CD4-positive, alpha-beta T cell treated with Interleukin-17A for 1 hour (primary cell): ENCODE measurements at places on chromosomes 4 and X.

DNA sequence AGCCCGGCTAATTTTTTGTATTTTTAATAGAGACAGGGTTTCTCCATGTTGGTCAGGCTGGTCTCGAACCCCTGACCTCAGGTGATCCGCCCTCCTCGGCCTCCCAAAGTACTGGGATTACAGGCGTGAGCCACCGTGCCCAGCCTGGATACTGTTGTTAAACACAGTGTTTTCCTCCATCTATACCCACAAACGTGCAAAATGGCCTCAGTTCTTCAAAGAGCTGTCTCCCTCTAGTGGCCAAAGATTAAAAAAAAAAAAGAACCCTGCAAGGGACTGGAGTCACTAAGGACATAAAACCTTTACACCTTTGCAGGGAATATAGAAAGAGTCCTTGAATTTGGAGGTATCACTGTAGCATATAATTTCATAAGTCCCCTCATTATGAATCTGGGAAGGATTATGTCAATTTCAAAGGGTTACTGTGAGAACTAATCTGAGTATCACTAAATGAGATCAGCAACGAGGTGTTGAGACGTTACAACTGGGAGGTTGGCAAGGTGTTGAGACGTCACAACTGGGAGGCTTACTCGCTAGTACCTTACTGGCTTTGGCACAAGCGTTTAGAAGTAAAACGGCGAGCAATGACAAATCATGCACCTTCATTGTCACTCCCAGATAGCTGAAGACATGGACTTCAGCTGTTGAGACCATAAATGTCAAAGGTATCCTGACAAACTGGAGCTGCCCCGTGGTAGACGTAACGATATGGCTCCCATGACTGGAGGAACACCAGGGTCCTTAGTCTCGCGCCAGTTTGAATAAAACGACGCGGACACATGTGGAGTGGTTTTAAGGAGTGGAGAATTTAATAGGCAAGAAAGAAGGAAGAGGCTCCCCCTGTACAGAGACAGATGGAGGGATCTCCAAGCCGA is 33.4 kb upstream of the ENPP6 start:
- DNase-seq: peak; percentile 62

DNA sequence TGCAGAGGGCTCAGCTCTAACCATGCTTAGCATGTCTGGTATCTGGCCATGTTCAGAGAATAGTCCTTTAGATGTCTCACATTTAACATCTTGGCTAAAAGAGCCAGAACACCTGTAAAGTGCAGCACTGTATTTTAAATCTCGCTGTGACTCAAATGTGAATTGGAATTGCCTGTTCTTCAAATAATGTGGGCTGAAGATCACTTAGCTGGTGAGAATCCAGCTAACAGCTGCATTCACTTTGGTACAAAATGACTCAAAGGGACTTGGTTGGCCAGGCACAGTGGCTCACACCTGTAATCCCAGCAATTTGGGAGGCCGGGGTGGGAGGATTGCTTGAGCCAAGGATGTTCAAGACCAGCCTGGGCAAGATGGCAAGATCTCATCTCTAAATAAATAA is 63.5 kb upstream of the PLAC8 start:
- no peak for DNase-seq

GRCh38 chr4:175297965-175298565 is 379.9 kb downstream of the ADAM29 start:
- no peak for DNase-seq

- DNase-seq: no peak
Observed at GRCh38 chr4:182175788-182176519, 67.2 kb upstream of the TENM3 start.

DNA sequence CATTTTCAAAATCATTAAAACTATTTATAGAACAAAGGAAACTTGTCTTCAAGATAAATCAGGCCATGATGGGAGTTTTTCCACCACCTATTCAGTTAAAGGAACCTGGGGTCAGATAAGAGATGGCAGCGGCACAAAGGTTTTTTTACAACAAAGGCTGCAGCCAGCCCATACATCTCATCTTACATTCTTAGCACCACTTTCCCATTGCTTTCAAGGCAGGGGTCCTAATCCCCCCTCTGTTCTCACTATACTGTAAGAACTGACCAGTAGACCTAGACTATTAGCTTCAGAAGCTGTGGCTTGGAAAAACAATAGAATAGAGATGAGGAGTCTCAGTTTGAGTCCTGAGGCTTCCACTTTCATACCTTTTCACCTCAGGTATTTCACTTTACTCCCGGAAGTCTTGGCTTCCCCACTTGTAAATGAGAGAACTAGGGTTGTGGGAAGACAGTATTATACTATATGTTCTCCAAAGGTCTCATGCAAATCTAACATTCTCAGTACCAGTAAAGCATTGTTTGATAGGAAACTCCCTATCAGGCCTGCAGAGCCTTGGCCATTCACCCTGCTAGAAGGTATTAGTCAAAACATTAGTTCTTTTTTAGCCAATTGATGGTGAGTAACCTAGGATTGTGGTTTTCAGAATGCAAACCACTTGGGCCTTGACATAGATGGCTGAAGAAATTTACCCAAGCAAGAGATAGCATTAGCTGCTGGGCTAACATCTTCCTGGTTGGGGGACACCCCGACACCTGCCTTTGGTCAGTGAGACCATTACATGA is 182.9 kb upstream of the PBDC1 start:
- DNase-seq: no peak

DNA sequence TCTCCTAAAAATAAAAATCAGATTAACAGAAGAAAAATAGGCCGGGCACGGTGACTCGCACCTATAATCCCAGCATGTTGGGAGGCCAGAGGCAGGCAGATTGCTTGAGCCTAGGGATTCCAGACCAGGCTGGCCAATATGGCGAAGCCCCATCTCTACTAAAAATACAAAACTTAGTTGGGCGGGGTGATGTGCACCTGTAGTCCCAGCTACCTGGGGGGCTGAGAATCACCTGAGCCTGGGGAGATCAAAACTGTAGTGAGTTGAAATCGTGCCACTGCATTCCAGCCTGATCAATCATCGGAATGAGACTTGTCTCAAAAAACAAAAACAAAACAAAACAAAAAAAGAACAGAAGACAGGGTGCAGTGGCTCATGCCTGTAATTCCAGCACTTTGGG is 32.8 kb upstream of the NOCT start:
- DNase-seq: no peak

DNA sequence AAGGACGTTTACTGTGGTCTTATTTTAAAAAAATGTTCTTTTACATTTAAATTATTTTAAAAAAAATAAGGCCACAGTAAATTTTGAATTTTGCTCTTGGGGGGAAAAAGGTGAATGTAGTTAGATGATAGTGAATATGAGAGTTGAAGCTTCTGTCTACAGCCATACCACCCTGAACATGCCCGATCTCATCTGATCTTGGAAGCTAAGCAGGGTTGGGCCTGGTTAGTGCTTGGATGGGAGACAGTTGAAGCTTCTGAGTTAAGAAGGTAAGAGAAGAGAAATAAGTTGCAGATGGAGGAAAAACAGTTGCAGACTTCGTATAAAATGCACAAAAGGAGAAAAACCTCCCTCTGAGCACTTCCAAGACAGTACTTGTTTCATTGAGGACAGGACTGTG is 115.6 kb upstream of the NR3C2 start:
- DNase-seq: no peak

GRCh38 chr4:108742451-108743420 is 20.1 kb downstream of the ETNPPL start:
- no peak for DNase-seq

- DNase-seq: peak; percentile 10
Observed at GRCh38 chr4:6076391-6076790, 58.2 kb upstream of the C4orf50 start.

DNA sequence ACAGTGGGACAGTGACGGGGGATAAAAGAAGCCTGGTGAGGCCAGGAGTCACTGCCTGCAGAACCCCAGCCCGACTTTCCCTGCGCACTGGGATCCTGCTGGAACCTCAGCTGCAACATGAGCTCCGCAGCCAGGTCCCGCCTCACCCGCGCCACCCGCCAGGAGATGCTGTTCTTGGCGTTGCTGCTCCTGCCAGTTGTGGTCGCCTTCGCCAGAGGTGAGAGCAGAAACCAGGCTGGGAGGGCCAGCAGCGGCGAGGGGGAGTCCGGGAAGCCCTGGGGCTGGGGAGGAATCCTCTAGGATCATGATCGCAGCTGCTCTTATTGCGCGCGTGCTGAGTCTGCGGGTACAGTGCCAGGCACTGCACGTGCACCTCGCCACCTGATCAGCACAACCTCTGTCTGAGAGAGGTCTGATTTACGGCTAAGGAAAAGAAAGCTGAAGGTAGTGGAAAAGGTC is at the start of gene PF4V1:
Gene PF4V1, plus strand, starts transcription at position 51 of the 459 bp plus-strand sequence. Its CDS starts 67 bp downstream, at position 118.
- no peak for DNase-seq

- no peak for DNase-seq
Observed at GRCh38 chr4:147313108-147313507, 167.8 kb upstream of the EDNRA start.

DNA sequence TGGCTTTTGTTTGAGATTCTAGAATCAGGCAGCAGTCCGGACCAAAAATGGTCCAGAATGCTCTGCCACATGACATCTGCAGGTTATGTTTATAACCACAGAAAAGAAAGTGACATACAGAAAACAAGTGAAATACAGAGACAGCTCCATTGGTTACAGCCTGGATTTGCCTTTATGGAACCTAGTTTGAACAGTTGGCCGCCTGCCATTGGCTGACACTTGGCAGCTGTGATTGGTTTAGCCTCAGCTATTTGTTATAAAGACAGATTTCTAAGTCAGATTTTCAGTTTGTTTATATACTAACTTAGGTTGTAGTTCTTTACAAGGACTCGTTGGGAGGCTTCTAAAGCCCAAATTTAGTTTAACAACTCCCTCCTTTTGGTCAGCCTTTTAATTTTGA is 40.8 kb upstream of the IL9R start:
- no peak for DNase-seq

- DNase-seq: no peak
Observed at GRCh38 chrX:72465889-72466288, 106.8 kb downstream of the HDAC8 start.

DNA sequence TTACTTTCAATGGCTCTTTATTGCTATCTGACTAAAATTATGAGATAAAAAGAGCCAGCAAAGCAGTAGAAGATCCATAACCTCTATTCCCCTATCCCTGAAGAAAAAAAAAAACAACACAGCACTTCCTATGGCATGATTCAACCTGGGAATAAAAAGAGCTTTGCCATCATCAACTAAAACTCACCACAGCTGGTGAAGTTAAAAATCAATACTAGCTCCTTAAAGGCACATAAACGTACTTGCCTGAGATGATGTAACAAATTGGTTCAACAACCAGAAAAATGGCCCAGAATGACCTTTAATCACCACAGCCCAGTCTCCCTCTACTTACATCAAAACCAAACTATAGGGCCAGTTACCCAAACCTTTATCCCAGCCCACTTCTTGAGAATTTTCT is 153.8 kb downstream of the MAML3 start:
- no peak for DNase-seq

GRCh38 chr4:45484740-45485139 is 639.1 kb downstream of the GABRG1 start:
- no peak for DNase-seq

DNA sequence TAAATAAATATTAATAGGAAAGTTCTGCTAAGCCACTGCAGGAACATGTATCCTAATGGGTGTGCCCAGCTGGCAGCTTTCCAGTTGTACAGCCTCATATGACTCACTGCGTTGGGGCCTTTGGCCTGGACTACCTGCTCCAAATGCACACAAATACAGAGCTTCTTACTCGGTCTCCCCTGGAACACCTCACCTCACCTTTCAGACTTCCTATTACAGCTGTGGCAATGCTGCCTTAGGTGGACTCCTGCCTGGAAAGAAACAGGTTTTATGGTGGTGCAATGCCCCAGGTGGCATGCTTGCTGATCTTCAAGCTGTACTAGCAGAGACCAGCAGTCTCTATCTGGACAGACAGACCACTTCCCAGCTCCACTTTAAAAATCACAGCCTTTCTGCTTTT is 85.7 kb upstream of the EXOC1L start:
- no peak for DNase-seq

GRCh38 chrX:65926095-65927019 is 113.5 kb downstream of the VSIG4 start:
- peak; percentile 65 for DNase-seq

- DNase-seq: no peak
Observed at GRCh38 chr4:2424581-2424980, 5.8 kb downstream of the CFAP99 start.

- DNase-seq: no peak
Observed at GRCh38 chrX:114047558-114047957, 536.3 kb upstream of the HTR2C start.

GRCh38 chrX:71102292-71102691 is 4.2 kb downstream of the CXorf65 start:
- no peak for DNase-seq

GRCh38 chrX:19448077-19448476 is 67.2 kb downstream of the MAP3K15 start:
- DNase-seq: no peak

DNA sequence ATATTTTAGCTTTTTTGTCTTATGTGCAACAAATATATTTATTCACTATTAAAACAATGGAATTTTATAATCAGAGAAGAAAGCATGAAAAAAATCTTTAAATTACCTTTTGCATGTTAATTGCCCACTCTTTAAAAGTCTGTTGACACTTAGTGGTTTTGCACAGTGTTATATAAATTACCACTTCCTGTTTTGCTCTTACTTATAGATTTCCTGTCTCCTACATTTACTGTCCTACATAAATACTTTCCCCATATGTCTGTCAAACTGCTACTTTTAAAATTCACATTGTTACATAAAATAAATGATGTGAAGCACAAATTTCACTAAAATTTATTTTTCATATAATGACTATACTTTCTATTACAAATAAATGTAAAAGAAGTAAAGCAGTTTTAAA is 161.1 kb upstream of the NDST4 start:
- peak; percentile 27 for DNase-seq

- no peak for DNase-seq
Observed at GRCh38 chrX:29941287-29941686, 274.1 kb upstream of the MAGEB2 start.

DNA sequence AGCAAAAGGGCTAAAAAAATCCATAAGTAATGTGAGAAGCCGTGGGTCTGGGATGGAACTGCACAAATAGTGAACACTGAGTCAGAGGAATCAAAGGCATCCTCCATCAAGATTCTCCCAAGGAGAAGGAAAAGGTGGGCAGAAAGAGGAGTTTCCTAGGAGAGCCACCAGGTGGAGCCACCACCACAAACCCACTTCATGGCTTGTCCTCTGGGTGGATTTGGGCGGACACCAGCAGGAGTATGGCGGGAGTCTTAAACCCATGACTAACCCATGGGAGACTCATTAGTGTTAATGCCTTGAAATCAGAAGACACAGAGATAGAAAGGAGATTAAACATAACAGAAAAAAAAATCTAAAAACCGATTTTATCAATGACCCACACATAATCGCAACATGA is 147.7 kb downstream of the SH3KBP1 start:
- DNase-seq: peak; percentile 54

- no peak for DNase-seq
Observed at GRCh38 chrX:9493936-9494335, 29.1 kb downstream of the TBL1X start.

DNA sequence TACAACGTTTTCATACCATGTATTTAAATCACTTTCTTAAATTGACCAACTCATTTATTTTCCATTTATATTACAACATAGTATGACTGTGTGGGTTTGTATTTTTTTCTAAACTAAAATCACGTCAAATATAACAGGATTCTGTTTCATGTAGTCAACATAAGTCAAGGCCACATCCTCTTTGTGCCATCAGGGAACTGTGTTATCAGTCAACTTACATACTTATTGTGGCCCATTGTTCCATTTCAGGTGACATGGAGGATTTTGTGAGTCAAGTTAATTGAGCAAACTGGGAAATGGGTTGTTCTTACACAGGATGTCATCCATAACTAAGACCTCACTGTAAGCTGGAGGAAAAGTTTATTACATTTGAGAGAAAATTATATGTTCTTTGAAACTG is 35.9 kb downstream of the STK26 start:
- no peak for DNase-seq

- DNase-seq: no peak
Observed at GRCh38 chr4:140042634-140043033, 111.3 kb downstream of the MAML3 start.
